ENCODE measurements at places on chromosomes 16 and 17.

DNA sequence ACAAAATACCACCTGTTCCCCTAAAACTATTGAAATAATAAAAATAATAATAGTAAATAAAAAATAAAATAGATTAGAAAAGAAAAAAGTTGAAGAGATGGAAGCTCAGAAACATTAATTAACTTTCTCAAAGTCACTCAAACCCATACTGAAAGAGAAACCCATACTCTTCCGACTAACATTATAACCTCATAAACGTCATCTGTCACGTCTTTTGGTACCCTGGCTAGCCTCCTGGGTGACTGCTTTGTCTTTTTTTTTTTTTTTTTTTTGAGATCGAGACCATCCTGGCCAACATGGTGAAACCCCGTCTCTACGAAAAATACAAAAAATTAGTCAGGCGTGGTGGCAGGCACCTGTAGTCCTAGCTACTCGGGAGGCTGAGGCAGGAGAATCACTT, 7.6 kb downstream of the SLFN12L start:
- DNase-seq: no peak

- DNase-seq: no peak
Observed at GRCh38 chr17:15970500-15970899, 25.6 kb downstream of the ADORA2B start.

DNA sequence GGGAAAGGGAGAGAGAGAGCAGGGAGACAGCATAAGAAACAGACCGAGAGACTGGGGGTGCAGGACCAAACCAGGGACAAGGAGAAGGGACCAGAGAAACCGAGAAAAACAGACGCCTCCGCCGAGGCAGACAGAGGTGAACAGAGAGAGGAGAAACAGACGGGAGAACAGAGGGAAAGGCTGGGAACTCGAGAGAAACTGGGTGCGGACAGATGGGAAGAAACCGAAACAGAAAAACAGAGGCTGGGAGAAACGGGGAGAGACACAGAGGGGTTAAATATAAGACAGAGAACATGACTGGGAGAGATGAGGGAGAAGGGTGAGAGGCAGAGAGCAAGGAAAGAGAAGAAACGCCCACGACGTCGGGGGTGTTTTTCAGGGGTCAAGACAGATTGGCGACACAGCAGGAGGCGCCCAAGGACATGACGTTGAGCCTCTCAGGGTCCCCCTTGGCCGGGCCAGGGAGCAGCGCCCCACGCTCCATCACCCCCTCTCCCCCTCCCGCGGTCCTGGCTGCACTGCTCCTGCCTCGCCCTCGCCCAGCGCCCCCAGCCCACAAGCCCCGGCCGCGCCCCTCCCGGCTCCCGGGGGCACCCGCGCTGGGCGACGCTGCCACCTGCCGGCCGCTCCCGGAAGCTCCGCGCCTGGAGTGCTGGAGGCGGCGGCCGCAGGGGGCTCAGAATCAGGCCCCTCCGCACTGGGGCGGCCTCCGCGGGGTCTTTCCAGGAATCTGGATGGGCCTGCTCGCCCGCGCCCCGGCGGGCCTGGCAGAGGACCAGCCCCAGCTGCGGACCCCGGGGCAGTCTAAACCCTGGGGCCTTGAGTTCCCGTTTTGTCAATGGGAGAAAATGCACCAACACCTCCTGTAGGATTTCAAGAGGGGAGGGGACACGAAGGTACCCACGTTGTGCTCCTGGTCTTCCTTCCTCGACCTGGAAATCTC, 1.3 kb upstream of the TMEM92 start:
- no peak for DNase-seq

GRCh38 chr17:27471321-27472269, 15.3 kb downstream of the KSR1 start:
- no peak for DNase-seq

All from NCI-H1092 (cell line).